ENCODE measurements at places on chromosomes 7 and 10.
A peak's percentile ranks its signal among the peaks of the same experiment; 100 is the strongest.

GRCh38 chr7:27187475-27188385, 2.7 kb upstream of the HOXA11 start:
- DNase-seq = no peak
- H3K27me3 ChIP-seq = peaks cover 90% of the 10 kb centered on the region
- H3K36me3 ChIP-seq = peaks cover 4% of the 10 kb centered on the region
- H3K4me3 ChIP-seq = peak overlapping the region; percentile 85
- peaks cover 36% of the 10 kb centered on the region for H3K4me1 ChIP-seq

DNA sequence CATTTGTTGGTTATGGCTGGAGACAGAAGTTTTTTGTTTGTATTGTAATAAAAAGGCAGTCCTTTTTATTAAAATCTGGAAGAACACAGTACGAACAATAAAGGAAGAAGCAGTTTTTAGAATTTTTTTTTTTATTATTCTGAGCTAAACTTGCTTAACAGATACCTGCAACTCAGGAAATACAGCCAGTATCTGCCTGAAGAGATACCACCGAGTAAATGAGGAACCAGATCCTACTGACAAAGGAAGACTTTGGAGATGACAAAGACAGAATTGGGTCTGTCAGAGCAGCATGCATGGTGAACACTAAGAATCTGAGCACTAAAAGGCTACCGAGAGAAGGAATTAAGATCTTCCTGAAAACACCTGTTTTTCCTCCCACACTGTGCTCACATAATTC, 1335.9 kb upstream of the SORCS1 start:
- no peak overlapping the region for H3K4me3 ChIP-seq
- no peaks in the 10 kb centered on the region for H3K27me3 ChIP-seq
- no peaks in the 10 kb centered on the region for H3K36me3 ChIP-seq
- H3K27ac ChIP-seq = no peak overlapping the region

DNA sequence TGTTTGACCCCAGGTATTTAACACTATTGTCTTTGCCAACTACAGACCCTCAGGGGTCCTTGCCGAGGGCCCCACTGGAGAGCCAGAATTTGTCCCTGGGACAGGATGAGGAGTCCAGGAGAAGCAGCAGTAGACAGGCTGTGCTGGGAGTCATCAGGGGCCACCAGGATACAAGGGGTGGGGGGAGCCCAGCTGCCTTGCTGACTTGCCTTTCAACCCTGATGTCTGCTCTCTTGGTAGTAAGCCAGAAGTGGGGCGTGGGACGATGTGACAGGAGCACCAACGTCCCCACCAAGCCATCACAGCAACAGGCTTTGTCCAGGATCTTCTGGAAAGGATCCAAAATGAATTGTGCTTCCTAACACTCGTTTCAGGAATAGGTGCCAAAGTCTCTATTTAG, 62.4 kb upstream of the CDCA7L start:
- peak overlapping the region; percentile 19 for H3K27ac ChIP-seq
- no peaks in the 10 kb centered on the region for H3K36me3 ChIP-seq
- H3K4me1 ChIP-seq = no peaks in the 10 kb centered on the region
- no peak for DNase-seq
- no peak overlapping the region for H3K4me3 ChIP-seq

DNA sequence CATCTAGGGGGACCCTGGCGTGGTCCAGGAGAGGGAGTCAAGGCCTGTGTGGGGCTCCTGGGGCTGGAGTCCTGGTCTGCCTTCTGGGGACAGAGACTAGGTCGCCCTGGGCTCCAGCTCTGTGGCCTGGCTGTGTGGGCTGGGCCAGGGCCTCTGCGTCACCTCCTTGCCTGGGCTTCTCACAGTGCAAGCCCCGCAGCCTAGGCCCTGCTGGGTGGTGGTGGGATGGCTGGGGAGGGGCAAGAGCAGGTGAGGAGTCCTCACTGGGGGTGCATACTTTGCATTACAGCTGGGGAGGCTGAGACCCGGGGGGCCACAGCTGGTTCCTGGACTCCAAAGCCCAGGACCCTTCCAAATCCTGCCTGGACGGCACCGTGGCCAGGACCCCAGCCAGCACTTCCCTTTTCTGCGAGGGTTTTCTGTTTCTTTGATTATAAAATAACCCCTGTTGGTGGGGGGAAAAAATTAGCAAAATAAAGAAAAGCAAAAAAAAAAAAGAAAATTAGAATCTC, 23.5 kb downstream of the PWWP2B start:
- peaks cover under 1% of the 10 kb centered on the region for H3K36me3 ChIP-seq
- H3K4me3 ChIP-seq = no peak overlapping the region
- no peak overlapping the region for H3K27ac ChIP-seq
- H3K27me3 ChIP-seq = no peaks in the 10 kb centered on the region

GRCh38 chr10:35640474-35640873, 1.6 kb downstream of the FZD8 start:
- peak overlapping the region; percentile 89 for H3K4me3 ChIP-seq
- DNase-seq = peak; percentile 26
- peaks cover 13% of the 10 kb centered on the region for H3K4me1 ChIP-seq
- peak overlapping the region; percentile 6 for H3K27ac ChIP-seq
- peaks cover 2% of the 10 kb centered on the region for H3K36me3 ChIP-seq

DNA sequence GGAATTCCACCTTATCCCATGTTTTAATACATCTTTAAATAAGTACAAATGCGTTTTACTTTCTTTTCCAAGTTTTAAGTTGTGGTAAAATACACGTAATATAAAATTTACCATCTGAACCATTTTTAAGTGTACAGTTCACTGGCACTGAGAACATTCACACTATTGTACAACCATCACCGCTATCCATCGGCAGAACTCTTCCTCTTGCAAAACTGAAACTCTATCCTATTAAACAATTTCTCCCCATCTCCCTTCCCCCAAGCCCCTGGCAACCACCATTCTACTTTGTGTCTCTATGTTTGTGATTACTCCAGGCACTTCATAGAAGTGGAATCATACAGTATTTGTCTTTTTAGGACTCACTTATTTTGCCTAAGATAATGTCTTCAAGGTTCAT, 33.8 kb downstream of the HIP1 start:
- H3K27ac ChIP-seq = no peak overlapping the region
- no peaks in the 10 kb centered on the region for H3K27me3 ChIP-seq
- H3K4me1 ChIP-seq = peaks cover 2% of the 10 kb centered on the region
- no peak for DNase-seq

DNA sequence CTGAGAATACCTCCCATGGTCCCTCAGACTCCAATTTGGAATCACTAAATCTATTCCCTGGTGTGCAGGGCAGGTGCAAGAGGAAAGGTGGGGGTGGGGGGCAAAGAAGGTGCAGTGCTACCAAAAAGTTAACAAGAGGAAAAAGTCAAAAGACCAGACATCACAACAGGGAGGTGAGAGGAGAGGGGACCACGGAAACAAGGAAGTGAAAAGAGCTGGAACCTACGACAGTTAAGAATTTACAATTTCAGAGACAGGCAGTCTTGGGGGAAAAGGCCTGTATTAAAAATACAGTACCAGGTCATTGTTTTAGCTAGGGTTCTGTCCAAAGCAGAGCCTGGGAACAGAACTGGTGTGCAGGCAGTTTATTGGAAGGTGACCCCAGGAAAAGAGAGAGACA, 14.6 kb downstream of the ITGB1 start:
- no peak for DNase-seq
- peak overlapping the region; percentile 76 for H3K4me3 ChIP-seq
- peak overlapping the region; percentile 92 for H3K27ac ChIP-seq
- H3K36me3 ChIP-seq = peaks cover 8% of the 10 kb centered on the region

DNA sequence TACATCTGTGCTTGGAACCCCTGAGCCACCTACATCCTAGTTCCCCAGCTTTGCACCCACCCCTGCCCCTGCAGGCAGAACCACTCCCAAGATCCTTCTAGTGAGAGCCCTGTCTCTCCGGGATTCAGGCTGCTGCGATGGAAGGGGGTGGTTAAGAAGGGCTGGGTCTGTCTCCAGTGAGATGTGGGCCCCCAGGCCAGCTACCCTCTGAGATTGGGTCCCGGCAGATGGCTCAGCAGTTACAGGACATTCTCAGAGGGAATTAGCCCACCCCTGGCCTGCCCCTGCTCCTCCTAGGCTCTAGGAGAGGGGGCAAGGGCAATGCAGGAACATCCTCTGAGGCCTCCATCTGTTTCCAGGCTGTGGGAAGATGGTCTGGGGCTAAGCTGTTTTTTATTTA, 27.7 kb downstream of the SLC29A3 start:
- H3K4me1 ChIP-seq = peaks cover 7% of the 10 kb centered on the region
- H3K27me3 ChIP-seq = no peaks in the 10 kb centered on the region
- DNase-seq = no peak
- no peak overlapping the region for H3K4me3 ChIP-seq
- H3K27ac ChIP-seq = no peak overlapping the region
- peaks cover 2% of the 10 kb centered on the region for H3K36me3 ChIP-seq

DNA sequence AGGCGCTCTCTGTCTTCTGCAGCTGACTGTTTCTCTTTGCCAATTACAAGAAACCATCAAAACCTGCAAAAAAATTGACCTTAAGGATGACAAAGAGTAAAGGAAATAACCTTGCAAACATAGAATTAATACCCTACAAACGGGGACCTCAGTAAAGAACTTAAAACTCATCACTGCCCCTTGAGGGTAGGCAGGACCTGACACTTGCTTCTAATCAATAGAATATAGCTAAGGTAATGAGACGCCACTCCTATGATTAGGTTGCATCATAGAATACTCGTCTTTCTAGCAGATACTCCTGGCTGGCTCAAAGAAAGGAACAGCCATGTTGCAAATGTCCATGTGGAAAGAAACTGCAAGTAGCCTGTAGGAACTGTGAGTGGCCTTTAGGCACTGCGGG, 140.0 kb downstream of the XPNPEP1 start:
- no peak overlapping the region for H3K4me3 ChIP-seq
- no peak overlapping the region for H3K27ac ChIP-seq
- peaks cover 41% of the 10 kb centered on the region for H3K27me3 ChIP-seq
- H3K4me1 ChIP-seq = peaks cover 2% of the 10 kb centered on the region

- no peak overlapping the region for H3K27ac ChIP-seq
- peaks cover 4% of the 10 kb centered on the region for H3K36me3 ChIP-seq
- no peak overlapping the region for H3K4me3 ChIP-seq
- no peak for DNase-seq
- H3K4me1 ChIP-seq = peaks cover 33% of the 10 kb centered on the region
- H3K27me3 ChIP-seq = no peaks in the 10 kb centered on the region
Observed at GRCh38 chr10:110962443-110962842, 43.0 kb downstream of the SHOC2 start.

DNA sequence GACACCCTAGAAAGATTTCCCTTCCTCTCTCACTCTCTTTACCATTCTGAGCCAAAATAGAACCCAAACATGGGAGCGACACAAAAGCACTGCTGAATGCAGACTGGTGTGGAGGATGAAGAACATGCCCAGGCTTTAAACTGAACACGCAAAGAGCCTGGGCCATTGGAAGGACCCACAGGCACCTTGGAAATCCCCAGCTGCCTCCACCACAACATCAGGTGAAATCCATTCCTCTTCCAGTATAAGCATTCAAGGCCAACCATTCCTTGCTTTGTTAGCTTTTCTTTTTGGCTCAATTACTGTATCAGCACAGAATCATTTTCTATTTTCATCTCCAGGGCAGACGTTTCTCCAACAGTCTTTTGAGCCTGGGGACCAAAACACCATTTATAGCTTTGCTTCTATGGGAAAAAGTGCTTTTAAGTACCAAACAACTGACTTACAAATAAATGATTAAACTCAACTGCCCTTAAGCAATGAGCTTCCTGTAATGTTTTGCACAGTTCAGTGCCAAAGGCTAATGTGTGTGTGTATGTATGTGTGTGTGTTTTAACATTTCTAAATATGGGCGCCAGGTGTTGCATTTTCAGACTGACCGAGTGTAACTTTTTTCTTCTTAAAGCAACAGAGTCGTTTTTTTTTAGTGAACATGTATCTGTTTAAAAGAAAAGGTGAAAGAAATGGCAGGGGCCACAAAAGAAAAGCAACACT, 16.2 kb upstream of the BLNK start:
- H3K27me3 ChIP-seq = peaks cover 33% of the 10 kb centered on the region
- H3K36me3 ChIP-seq = no peaks in the 10 kb centered on the region
- H3K27ac ChIP-seq = no peak overlapping the region
- DNase-seq = no peak
- peaks cover 8% of the 10 kb centered on the region for H3K4me1 ChIP-seq

GRCh38 chr10:69234447-69234846, 14.3 kb downstream of the HKDC1 start:
- H3K4me1 ChIP-seq = peaks cover 33% of the 10 kb centered on the region
- H3K4me3 ChIP-seq = no peak overlapping the region
- peak overlapping the region; percentile 93 for H3K27ac ChIP-seq
- no peaks in the 10 kb centered on the region for H3K36me3 ChIP-seq
- DNase-seq = no peak

DNA sequence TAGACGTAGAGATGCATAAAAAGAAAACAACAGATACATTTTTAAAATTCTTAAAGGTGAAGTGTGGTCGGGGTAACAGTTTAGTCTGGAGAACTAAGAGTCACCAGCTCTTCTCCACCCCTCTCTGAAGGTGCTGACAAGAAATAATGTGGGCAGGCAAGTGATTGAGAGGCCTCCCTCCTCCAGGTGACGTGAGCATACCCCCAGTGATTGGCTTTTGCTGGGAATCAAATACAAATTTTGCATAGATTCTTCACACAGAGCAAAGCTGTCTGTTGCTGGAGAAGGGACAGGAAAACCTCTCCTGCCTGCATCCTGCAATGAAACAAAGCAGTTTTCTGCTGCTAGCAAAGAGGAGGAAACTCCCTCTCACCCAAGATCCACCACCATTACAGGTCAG, 115.0 kb downstream of the DGKB start:
- H3K4me1 ChIP-seq = no peaks in the 10 kb centered on the region
- no peak overlapping the region for H3K27ac ChIP-seq
- H3K27me3 ChIP-seq = no peaks in the 10 kb centered on the region

DNA sequence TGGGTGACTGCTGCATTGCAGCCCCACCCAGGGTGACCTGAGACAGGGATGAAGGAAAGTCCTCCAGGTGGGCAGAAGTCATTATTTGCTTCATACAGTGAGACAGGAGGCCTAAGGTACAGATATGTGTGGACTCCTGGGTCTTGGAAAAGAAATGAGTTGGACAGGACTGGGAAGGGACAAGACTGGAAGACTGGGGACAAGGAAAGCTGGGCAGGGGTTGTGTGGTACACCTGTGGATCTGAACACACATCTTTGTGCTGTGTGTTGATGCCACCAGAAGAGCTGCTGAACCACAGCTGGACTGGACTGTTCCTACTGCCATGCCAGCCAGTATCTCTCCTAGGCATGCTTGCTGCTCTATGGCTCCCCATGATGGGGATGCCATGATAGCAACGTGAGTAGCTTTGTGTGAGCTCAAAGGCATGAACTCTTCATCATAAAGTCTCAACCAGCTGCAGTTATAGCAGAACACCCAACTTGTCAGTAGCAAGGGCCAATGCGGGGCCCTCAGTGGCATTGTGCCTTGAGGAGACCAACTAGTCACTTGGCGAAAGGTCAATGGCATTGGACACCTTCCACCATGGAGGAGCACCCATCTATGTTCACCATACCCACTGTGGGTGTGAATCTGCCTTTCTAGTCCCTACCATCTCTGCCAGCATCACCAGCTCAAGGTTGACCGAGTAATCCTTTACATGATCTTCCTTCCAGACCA, 76.0 kb upstream of the GRB10 start:
- no peak for DNase-seq
- no peaks in the 10 kb centered on the region for H3K4me1 ChIP-seq
- no peak overlapping the region for H3K4me3 ChIP-seq
- H3K36me3 ChIP-seq = no peaks in the 10 kb centered on the region

- H3K27ac ChIP-seq = no peak overlapping the region
- no peaks in the 10 kb centered on the region for H3K36me3 ChIP-seq
- no peaks in the 10 kb centered on the region for H3K27me3 ChIP-seq
- no peak overlapping the region for H3K4me3 ChIP-seq
Observed at GRCh38 chr7:91835826-91836368, 44.6 kb downstream of the MTERF1 start.

GRCh38 chr10:43160921-43161255, 22.6 kb downstream of the CSGALNACT2 start:
- H3K27me3 ChIP-seq = no peaks in the 10 kb centered on the region
- no peak for DNase-seq
- H3K36me3 ChIP-seq = peaks cover 18% of the 10 kb centered on the region

GRCh38 chr7:74412603-74413002, 41.1 kb upstream of the GTF2IRD1 start:
- no peaks in the 10 kb centered on the region for H3K36me3 ChIP-seq
- H3K27ac ChIP-seq = no peak overlapping the region
- H3K27me3 ChIP-seq = no peaks in the 10 kb centered on the region

All from T-helper 17 cell (primary cell).